ENCODE measurements at places on chromosomes 5 and 9.

DNA sequence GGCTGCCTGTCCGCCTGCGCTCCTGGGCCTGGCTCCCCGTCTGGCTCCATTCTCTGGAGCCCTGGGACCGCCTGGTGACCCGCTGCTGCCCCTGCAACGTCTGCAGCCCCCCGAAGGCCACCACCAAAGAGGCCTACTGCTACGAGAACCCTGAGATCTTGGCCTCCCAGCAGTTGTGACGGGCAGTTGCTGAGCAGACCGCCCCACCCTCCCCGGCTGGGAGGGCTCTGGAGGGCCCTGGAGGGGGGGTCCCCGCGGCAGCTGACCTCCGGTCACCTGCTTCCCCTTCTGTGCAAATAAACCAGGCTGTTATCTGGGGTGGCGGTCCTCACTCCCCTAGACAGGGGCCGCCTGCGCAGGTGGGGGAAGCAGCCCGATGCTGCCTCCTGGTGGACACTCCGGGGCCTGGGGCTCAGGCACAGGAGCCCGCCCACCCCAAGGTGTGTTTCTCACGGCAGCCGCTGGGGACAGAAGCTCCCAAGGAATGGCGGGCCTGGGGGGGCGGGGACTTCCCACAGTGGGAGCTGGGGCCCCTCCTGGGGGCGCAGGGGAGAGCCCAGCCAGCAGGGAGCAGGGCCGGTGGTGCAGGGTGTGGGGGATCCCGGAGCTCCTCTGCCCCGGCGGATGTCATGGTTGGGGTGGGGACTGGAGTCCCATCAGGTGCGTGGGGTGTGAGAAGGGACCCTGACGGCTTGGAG, 4.7 kb upstream of the TUBB4B start:
- peak; percentile 91 for DNase-seq
- H3K27ac ChIP-seq = no peak overlapping the region
- no peaks in the 10 kb centered on the region for H3K27me3 ChIP-seq

- H3K36me3 ChIP-seq = peaks cover 11% of the 10 kb centered on the region
- H3K4me1 ChIP-seq = no peaks in the 10 kb centered on the region
- no peak for DNase-seq
- H3K4me3 ChIP-seq = no peak overlapping the region
- H3K27me3 ChIP-seq = no peaks in the 10 kb centered on the region
Measured at GRCh38 chr9:98251551-98251950, 3.9 kb downstream of the TBC1D2 start.

GRCh38 chr9:134770972-134771971, 109.3 kb upstream of the FCN2 start:
- no peak overlapping the region for H3K27ac ChIP-seq
- H3K36me3 ChIP-seq = no peaks in the 10 kb centered on the region
- no peaks in the 10 kb centered on the region for H3K4me1 ChIP-seq

GRCh38 chr5:168578006-168578405, 1.2 kb downstream of the PANK3 start:
- H3K4me1 ChIP-seq = peaks cover 11% of the 10 kb centered on the region
- H3K27ac ChIP-seq = no peak overlapping the region
- H3K27me3 ChIP-seq = no peaks in the 10 kb centered on the region
- H3K36me3 ChIP-seq = no peaks in the 10 kb centered on the region

DNA sequence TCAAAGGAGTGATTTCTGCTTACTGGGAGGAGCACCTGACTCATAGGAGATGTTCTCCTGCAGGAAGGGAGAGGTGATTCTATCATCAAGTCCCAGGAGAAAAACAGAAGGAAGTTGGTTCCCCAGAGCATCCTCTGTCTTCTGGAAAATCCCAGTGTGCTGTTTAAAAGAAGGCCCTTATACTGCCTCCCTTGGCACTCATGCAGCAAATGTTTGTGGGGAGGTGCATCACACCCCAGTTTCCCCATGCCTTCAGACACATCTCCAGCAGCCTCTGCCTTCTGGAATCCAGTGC, 63.1 kb downstream of the PPARGC1B start:
- H3K36me3 ChIP-seq = no peaks in the 10 kb centered on the region
- peak overlapping the region; percentile 4 for H3K4me3 ChIP-seq
- peak overlapping the region; percentile 72 for H3K27ac ChIP-seq
- peaks cover 15% of the 10 kb centered on the region for H3K4me1 ChIP-seq
- DNase-seq = no peak

DNA sequence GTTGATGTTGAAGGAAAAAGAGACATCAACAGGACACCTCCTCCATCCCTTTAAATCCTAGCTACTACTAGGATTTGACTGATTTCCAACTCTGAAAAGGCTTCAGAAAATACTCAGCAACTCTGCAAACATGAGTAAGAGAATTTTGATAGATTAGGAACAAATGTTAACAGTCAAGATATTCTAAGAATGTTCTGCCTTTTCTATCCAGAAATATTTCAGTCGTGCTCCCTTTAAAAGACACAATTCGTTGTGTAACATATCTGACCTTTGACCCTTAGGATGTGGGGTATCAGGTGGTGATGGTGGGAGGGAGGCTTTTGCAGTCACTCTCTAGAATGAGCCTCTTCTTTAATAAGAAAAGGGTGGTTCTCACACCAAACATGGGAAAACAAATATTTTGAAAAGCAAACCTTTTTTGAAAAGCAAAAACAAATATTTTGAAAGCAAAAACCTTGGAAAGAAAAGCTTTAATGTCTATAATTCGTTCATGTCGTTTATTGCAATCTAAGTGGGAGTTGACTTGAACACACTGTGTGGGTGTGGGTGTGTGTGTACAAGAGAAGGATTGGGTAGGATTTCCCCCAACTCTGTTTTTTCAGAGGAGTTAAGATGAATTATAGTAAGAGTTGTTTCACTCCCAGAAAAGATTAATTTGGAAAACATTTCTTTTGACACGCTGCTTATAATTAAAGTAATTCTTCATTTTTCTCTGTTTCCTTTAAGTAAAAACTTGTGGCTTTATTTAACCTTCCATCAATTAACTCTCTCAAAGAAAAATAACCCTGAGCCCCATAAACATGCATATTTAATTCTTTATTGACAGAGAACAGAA, 152.8 kb downstream of the TMEM167A start:
- H3K27ac ChIP-seq = no peak overlapping the region
- no peak overlapping the region for H3K4me3 ChIP-seq
- H3K4me1 ChIP-seq = peaks cover 17% of the 10 kb centered on the region
- H3K27me3 ChIP-seq = no peaks in the 10 kb centered on the region
- H3K36me3 ChIP-seq = no peaks in the 10 kb centered on the region
- DNase-seq = no peak

- no peaks in the 10 kb centered on the region for H3K36me3 ChIP-seq
- peak overlapping the region; percentile 18 for H3K27ac ChIP-seq
- peaks cover 20% of the 10 kb centered on the region for H3K4me1 ChIP-seq
- H3K4me3 ChIP-seq = no peak overlapping the region
- no peaks in the 10 kb centered on the region for H3K27me3 ChIP-seq
Measured at GRCh38 chr5:67248703-67249589, 52.3 kb upstream of the CD180 start.

DNA sequence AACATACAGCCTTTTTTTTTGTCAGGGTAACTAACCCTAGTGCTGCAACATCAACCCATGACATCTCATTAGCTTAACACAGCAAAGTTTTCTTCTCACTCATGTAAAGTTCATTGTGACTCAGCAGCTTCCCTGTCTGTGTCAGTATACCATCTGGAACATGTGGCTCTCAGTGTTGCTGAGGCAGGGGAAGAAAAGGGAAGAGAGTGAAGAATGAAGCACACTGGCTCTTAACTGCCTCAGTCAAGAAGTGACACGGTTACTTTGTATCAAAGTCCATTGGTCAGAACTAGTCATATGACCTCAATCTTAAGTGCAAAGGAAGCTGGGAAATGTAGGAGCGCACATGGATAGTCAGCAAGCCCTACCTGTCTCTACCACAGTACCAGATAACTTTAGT, 185.0 kb upstream of the ELL2 start:
- no peaks in the 10 kb centered on the region for H3K36me3 ChIP-seq
- peak; percentile 67 for DNase-seq
- no peaks in the 10 kb centered on the region for H3K4me1 ChIP-seq
- H3K4me3 ChIP-seq = no peak overlapping the region
- H3K27me3 ChIP-seq = no peaks in the 10 kb centered on the region
- H3K27ac ChIP-seq = no peak overlapping the region

DNA sequence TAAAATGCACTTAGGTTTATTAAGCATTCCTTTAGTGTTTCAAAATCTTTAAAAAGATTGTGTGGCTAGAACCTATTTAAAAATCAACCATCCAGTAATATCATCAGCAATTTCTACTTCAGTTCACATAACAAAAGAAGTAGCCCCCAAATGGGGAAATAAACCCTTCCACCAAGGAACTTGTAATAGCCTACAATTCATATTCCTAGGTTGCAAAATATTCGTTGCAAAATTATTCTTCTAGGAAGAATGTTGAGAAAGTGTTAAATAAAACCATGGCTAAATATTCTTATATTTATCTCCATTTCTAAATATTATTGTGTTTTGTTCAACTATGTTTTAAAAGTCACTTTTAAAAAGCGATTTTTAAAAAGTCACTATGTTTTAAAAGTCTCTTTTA, 177.9 kb upstream of the PRLR start:
- H3K27me3 ChIP-seq = no peaks in the 10 kb centered on the region
- no peak overlapping the region for H3K4me3 ChIP-seq
- no peaks in the 10 kb centered on the region for H3K4me1 ChIP-seq
- H3K27ac ChIP-seq = no peak overlapping the region
- no peak for DNase-seq

GRCh38 chr5:145919413-145919812, 17.0 kb upstream of the SH3RF2 start:
- H3K27ac ChIP-seq = no peak overlapping the region
- H3K27me3 ChIP-seq = no peaks in the 10 kb centered on the region
- DNase-seq = no peak
- H3K4me1 ChIP-seq = no peaks in the 10 kb centered on the region
- H3K4me3 ChIP-seq = no peak overlapping the region
- H3K36me3 ChIP-seq = no peaks in the 10 kb centered on the region

- DNase-seq = peak; percentile 72
- H3K4me3 ChIP-seq = no peak overlapping the region
- H3K27me3 ChIP-seq = no peaks in the 10 kb centered on the region
- H3K4me1 ChIP-seq = peaks cover 39% of the 10 kb centered on the region
- H3K36me3 ChIP-seq = no peaks in the 10 kb centered on the region
Measured at GRCh38 chr9:89440951-89441654, 56.8 kb downstream of the SEMA4D start.

GRCh38 chr5:57598756-57599155, 116.1 kb upstream of the ACTBL2 start:
- no peaks in the 10 kb centered on the region for H3K4me1 ChIP-seq
- no peak overlapping the region for H3K27ac ChIP-seq
- DNase-seq = no peak
- no peak overlapping the region for H3K4me3 ChIP-seq
- H3K27me3 ChIP-seq = no peaks in the 10 kb centered on the region

DNA sequence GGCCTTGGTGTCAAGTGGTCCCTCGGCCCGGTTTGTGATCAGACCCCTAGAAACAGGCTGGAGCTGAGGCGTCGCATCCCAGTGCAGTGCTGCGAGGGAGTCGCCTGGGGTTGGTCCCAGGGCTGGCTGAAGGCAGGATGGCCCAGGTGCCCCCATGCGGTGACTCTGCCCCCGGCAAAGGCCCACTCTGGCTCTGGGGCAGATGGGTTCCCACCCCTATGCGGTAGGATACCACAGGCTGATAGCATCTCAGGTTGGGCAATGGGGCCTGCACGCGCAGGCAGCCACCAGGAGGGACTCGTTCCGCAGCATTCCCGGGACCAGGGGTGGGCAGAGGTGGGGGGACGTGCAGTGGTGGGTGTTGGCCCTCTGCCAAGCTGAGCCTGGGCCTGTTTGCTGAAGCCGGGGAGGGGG, 86.0 kb downstream of the RXRA start:
- DNase-seq = peak; percentile 80
- no peaks in the 10 kb centered on the region for H3K27me3 ChIP-seq
- no peak overlapping the region for H3K4me3 ChIP-seq
- H3K27ac ChIP-seq = no peak overlapping the region

- no peak for DNase-seq
- no peaks in the 10 kb centered on the region for H3K36me3 ChIP-seq
- H3K4me1 ChIP-seq = no peaks in the 10 kb centered on the region
- no peaks in the 10 kb centered on the region for H3K27me3 ChIP-seq
- no peak overlapping the region for H3K27ac ChIP-seq
Measured at GRCh38 chr9:35432076-35432475, 57.8 kb upstream of the RUSC2 start.

- no peaks in the 10 kb centered on the region for H3K27me3 ChIP-seq
- no peaks in the 10 kb centered on the region for H3K4me1 ChIP-seq
- H3K4me3 ChIP-seq = no peak overlapping the region
- H3K27ac ChIP-seq = no peak overlapping the region
Measured at GRCh38 chr9:96430377-96430776, 12.2 kb upstream of the ZNF367 start.

DNA sequence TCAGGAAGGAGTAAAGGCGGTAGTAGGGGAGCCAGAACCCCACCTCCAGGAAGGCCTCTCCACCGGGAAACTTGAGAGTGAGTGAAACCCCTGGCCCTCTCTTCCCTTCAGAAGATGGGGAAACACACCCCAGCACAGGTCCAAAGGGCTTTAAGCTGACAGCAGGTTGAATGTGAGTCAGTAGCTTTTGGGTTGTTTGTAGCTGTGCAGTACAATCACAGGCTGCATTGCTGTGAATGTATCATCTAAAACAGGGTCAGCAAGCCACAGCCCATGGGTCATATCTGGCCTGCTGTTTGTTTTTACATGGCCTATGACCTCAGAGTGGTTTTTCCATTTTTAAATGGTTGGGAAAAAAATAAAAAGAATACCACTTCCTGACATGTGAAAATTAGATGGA, 10.0 kb downstream of the OTULINL start:
- no peaks in the 10 kb centered on the region for H3K36me3 ChIP-seq
- no peak overlapping the region for H3K4me3 ChIP-seq
- no peaks in the 10 kb centered on the region for H3K4me1 ChIP-seq
- no peak for DNase-seq

- H3K36me3 ChIP-seq = no peaks in the 10 kb centered on the region
- H3K27ac ChIP-seq = no peak overlapping the region
- H3K27me3 ChIP-seq = no peaks in the 10 kb centered on the region
- H3K4me3 ChIP-seq = no peak overlapping the region
- DNase-seq = no peak
- no peaks in the 10 kb centered on the region for H3K4me1 ChIP-seq
Measured at GRCh38 chr9:98415782-98416181, 160.3 kb upstream of the TBC1D2 start.
